ENCODE measurements at places on chromosomes 11 and 22.

DNA sequence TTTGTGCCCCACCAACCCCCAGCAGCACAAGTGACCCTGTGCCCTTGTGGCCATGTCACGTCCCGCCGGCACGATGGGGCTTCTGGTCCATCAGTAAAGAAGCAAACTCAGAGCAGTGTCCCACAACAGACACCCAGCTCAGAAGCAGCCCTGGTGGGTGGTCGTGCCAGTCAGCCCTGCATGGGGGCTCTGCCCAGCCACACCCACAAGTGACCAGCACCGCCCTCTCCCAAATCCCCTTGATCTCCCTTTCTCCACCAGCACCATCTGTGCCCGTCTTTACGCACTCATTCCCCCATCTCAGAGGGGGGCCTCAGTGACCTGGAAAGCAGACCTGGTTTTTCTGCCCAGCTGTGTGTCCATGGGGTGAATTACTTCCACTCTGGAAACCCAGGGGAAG lies 149.1 kb downstream of the DSCAML1 start:
- no peak overlapping the region for H3K4me3 ChIP-seq
- H3K4me1 ChIP-seq, result no peaks in the 10 kb centered on the region
- H3K27ac ChIP-seq, result no peak overlapping the region

GRCh38 chr11:133636711-133637355 lies 104.5 kb upstream of the OPCML start:
- DNase-seq, result no peak
- no peaks in the 10 kb centered on the region for H3K36me3 ChIP-seq
- H3K4me1 ChIP-seq, result no peaks in the 10 kb centered on the region
- no peak overlapping the region for H3K4me3 ChIP-seq
- no peak overlapping the region for H3K27ac ChIP-seq
- no peaks in the 10 kb centered on the region for H3K27me3 ChIP-seq

DNA sequence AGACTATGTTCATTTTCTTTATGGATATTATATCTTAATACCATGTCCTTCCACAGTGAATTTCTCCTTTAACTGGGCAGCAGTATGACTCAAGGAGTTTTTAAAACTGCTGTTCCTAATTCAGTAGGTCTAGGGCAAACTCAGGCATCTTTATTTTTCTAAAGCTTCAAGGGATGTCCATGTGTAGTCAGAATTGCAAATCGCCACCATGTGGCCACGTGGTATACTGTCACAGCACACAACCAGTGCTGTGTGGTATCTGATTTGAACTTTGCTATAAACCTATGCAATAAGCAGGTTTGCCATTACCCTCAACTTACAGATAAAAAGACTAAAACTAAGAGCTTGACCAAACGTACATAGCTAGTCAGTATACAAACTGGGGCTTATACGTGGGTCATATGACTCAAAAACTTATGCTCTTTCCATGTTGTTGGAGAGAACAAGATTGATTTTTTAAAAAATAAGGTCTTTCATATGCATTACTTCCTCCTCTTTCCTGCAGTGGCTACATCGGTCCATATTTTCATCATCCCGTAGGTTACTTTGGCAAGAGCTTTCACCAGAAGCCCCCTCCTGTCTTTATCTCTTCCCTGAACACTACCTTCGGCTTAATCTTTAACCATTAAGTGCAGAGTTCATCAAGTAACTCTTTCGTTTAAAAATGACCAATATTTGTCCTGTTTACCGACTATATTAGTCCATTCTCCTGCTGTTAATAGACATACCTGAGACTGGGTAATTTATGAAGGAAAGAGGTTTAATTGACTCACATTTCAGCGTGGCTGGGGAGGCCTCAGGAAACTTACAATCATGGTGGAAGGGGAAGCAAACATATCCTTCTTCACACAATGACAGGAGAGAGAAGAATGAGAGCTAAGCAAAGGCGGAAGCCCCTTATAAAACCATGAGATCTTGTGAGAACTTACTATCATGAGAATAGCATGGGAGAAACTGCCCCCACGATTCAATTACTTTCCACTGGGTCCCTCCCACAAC lies 8.0 kb upstream of the HTATIP2 start:
- no peaks in the 10 kb centered on the region for H3K36me3 ChIP-seq
- H3K4me1 ChIP-seq, result peaks cover 21% of the 10 kb centered on the region
- no peak overlapping the region for H3K27ac ChIP-seq
- no peak for DNase-seq

DNA sequence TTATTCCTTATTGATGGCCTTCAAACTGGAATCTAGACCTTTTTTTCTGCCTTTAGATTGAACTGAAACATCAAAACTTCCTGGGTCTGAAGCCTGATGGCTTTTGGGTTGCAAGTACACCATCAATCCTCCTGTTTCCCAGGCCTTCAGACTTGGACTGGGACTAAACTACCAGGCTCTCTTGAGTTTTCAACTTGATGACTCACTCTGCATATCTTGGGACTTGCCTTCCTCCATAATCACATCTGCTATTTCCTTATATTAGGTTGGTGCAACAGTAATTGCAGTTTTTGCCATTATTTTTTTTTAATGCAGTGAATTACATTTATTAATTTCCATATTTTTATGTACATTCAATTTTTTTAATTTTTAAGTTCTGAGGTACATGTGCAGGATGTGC lies 7.0 kb downstream of the OR51B5 start:
- no peaks in the 10 kb centered on the region for H3K4me1 ChIP-seq
- no peaks in the 10 kb centered on the region for H3K27me3 ChIP-seq
- no peak overlapping the region for H3K27ac ChIP-seq
- no peak for DNase-seq

- H3K4me1 ChIP-seq, result peaks cover 5% of the 10 kb centered on the region
- H3K27ac ChIP-seq, result no peak overlapping the region
- DNase-seq, result no peak
- no peaks in the 10 kb centered on the region for H3K27me3 ChIP-seq
These were observed 15.4 kb downstream of the MORC2 start for GRCh38 chr22:30953206-30953605.

GRCh38 chr22:50705219-50705691 lies 32.6 kb downstream of the SHANK3 start:
- no peak overlapping the region for H3K4me3 ChIP-seq
- H3K36me3 ChIP-seq, result peaks cover 10% of the 10 kb centered on the region
- no peak for DNase-seq
- no peaks in the 10 kb centered on the region for H3K27me3 ChIP-seq
- no peak overlapping the region for H3K27ac ChIP-seq

GRCh38 chr11:36383195-36383594 lies 87.1 kb downstream of the PRR5L start:
- no peak for DNase-seq
- peaks cover 8% of the 10 kb centered on the region for H3K36me3 ChIP-seq
- H3K4me1 ChIP-seq, result peaks cover under 1% of the 10 kb centered on the region

DNA sequence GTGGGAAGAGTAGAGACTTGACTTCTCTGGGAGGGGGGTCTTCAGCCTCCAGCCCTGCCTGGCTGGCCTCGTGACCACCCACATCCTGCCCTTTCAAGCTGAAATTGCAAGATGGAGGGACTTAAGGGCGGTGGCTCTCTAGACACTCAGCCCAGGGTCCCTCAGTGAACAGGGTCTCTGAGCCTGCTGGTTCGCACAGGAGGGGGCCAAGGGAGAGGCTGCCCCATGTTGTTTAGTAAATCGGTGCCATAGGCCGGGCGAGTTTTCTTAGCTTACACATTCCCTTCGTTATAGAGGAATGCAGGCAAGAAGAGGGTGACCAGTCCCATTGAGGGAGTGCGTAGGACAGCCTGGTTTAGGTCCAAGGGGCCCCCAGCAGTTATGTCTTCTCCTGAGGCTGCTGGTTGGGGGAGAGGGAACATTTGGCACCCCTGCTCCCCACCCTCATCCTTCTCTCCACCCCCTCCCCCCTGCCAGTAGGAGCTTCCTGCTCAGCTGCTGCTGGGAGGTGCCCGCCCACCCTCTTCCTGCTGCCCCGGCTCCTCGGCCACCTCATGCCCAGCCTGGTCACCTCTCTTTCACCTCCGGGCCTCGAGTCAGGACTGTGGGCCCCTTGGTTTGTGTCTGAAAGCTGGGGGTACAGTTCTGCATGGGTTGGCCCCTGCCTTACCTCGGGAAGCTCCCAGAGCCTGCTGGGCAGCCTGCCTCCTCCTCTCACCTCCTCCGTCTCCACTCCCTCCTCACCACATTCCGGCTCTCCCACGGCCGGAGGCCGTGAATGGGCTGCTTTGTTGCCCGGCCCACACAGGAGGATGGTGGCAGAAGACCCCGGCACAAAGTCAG lies 3.9 kb downstream of the FRMD8 start:
- peaks cover 28% of the 10 kb centered on the region for H3K36me3 ChIP-seq
- DNase-seq, result no peak
- peak overlapping the region; percentile 8 for H3K27ac ChIP-seq
- H3K4me1 ChIP-seq, result peaks cover 46% of the 10 kb centered on the region

DNA sequence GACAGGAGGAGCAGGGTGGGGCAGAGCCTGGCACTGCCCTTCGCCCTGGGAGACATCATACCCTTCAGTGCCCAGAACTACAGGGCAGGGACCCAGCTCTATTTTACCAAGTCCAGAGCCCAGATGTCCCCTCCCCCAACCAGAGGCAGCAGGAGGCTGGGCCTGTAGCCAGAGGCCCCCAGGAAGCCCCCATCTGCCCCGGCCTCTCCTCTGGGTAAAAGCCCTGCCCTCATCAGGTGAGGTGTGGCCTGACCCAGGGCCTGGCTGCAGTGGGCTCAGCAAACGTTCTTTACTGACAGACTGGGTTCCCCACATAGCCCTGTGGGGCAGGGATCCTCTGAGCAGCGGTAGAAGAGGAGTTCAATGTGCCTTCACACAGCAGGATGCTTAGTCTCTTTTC lies 51.8 kb upstream of the SLC22A12 start:
- no peak overlapping the region for H3K27ac ChIP-seq
- H3K4me1 ChIP-seq, result peaks cover 24% of the 10 kb centered on the region
- no peaks in the 10 kb centered on the region for H3K36me3 ChIP-seq
- no peak overlapping the region for H3K4me3 ChIP-seq

DNA sequence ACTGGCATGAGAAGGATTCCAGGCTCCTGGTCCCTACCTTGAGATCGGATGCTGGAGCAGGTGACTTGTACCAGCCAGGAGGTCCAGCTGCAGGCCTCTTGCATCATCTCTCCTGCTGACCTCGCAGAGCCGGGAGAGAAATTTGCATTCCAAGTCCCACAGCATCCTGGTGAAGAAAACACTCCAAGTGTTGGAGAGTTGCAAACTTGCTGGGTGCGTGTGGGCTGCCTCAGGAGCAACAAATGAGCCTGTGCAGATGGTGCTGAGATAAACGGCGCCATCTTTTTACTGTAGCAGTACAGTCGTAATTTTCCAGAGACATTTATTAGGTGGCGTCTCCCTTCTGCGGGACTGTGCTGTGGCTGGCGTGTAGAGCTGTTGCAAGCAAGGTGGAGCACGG lies 32.1 kb upstream of the ZBTB16 start:
- peaks cover 5% of the 10 kb centered on the region for H3K27me3 ChIP-seq
- no peak for DNase-seq
- H3K36me3 ChIP-seq, result no peaks in the 10 kb centered on the region
- no peak overlapping the region for H3K4me3 ChIP-seq
- H3K4me1 ChIP-seq, result no peaks in the 10 kb centered on the region
- H3K27ac ChIP-seq, result no peak overlapping the region

DNA sequence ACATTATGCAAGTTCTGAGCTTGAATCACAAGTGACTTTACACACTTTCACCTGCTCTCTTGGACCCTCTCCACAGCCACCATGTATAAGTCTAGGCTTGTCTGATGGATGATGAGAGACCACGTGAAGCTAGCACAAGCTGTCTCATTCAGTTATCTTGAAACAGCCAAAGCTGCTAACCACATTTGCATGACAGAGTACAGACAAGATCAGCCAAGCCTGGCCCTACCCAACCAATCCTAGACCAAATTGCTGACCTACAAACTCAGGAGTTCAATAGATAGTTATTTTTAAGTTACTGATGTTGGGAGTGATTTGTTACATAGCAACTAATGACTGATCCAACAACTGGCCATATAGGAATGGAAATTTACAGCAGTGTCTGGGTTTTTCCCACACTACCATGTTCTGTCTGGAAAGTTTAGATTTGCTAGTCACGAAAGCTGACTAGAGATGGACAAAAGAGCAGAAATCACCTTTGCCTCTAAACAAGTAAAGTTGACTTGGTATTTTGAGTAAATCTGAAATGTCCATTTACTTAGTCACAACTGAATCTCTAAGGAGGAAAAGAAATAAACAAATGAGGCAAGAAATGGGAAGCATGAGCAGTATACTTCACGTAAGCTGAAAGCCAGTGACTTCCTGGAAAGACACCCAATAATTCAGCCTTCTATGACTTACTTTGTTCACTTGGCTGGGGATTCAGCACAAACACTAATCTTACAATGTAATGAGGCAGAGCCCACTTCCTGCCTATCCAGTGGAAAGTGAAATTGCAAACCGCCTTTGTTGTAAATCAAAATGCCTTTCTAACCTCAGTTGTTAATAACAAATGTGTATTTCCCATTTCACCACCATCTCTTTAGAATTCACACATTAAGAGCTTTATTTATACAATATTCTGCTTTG lies 101.7 kb downstream of the FAM181B start:
- H3K4me1 ChIP-seq, result no peaks in the 10 kb centered on the region
- H3K27ac ChIP-seq, result no peak overlapping the region
- no peak for DNase-seq
- no peak overlapping the region for H3K4me3 ChIP-seq

DNA sequence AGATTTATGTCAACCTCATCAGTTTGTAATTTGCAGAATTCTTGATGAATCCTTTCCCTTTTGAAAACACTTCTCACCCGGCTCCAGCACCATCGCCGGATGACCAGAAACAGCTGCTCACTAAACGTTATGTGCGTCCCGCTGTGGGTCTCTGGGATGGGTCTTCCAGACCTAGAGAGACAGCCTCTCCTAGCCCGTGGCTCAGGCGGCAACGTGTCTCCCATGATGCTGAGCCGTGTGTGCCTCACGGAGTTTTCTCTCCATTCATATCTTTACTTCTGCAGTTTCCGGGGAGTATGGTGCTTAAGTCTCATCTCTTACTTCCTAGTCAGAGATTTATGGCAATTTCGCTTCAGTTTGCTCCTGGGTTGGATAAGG lies 25.0 kb upstream of the ACR start:
- no peaks in the 10 kb centered on the region for H3K36me3 ChIP-seq
- no peaks in the 10 kb centered on the region for H3K27me3 ChIP-seq
- DNase-seq, result no peak

GRCh38 chr11:4156571-4156970 lies 62.0 kb downstream of the RRM1 start:
- no peaks in the 10 kb centered on the region for H3K4me1 ChIP-seq
- H3K27me3 ChIP-seq, result no peaks in the 10 kb centered on the region
- no peak overlapping the region for H3K27ac ChIP-seq
- DNase-seq, result no peak
- H3K4me3 ChIP-seq, result no peak overlapping the region

DNA sequence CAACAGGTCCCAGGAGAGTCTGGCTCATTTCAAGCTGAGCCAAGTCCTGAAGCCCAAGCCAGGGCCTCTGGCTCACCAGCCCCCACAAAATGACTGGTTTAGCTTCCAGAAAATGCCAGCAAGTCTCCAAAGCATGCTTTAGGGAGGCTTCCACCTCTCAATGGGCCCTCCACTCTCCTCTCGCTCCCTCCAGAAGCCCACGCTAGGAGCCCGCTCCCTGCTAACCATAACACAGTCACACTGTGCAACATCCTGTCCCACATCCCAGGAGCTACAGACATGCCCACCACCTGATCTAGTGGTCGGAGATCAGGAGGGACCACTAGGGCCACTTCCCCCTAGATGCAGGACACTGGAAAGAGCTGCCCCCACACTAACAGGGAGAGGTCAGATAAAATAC lies 6.9 kb downstream of the SULT4A1 start:
- H3K36me3 ChIP-seq, result no peaks in the 10 kb centered on the region
- H3K27me3 ChIP-seq, result peaks cover 34% of the 10 kb centered on the region
- no peak for DNase-seq
- no peaks in the 10 kb centered on the region for H3K4me1 ChIP-seq

GRCh38 chr11:95325777-95326258 lies 94.8 kb upstream of the SESN3 start:
- no peak overlapping the region for H3K27ac ChIP-seq
- DNase-seq, result no peak
- H3K4me1 ChIP-seq, result peaks cover 5% of the 10 kb centered on the region
- H3K36me3 ChIP-seq, result no peaks in the 10 kb centered on the region
- no peaks in the 10 kb centered on the region for H3K27me3 ChIP-seq
